ENCODE measurements at places on chromosomes 2 and 18.

DNA sequence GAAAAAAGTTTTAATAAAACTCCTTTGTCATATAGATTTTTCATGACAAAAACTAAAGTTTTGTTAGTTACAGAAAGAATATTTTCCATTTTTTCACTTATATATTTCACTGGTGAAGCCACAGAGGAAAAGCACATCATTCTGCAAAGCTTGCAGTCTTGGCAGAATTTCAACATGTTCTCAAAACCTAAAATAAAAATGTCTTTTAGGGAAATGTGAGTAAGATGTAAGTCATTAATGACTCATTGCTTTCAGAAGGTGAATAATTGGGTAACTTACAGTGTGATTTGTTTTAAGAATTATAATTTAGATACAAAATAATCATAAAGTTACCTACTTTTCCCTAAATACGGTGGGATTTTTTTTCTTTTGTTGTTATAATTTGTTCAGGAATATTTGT is 43.4 kb upstream of the TNFRSF11A start:
- DNase-seq = no peak

- DNase-seq = no peak
Observed at GRCh38 chr2:96436961-96437360, 68.2 kb downstream of the NEURL3 start.

DNA sequence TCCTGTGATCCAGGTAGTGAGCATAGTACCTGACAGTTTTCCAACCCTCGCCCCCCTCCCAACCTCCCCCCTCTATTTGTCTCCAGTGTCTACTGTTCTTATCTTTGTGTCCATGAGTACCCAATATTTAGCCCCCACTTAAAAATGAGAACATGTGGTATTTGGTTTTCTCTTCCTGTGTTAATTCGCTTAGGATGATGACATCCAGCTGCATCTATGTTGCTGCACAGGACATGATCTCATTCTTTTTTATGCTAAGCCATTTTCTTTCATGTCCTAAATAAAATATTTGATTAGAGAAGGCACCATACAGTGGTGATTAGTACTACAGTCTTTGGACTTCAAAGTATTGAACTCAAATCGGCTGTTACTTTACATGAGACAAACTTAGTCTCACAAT is 1087.9 kb downstream of the CBLN2 start:
- DNase-seq = no peak

DNA sequence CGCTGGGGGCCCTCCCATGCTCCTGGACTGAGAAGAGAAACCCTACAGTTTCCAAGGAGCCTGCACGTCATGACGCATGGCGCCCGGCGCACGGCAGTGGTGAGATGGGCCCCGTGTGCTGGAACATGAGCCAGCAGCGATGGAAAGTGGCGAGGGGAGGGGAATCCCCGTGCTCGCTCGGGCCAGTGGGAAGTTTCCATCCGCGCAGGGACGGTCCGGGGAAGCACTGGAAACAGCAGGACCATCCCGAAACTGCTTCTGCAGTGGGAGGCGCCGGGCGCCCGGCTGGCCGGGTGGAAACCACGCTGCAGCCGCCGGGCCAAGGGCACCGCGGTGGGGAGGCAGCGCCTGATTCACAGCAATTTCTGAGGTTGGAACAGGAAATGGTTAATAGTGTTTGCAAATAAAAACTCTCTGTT is 4.9 kb upstream of the PDCD1 start:
- DNase-seq = peak; percentile 25

- no peak for DNase-seq
Observed at GRCh38 chr2:67997903-67998302, 64.9 kb downstream of the C1D start.

DNA sequence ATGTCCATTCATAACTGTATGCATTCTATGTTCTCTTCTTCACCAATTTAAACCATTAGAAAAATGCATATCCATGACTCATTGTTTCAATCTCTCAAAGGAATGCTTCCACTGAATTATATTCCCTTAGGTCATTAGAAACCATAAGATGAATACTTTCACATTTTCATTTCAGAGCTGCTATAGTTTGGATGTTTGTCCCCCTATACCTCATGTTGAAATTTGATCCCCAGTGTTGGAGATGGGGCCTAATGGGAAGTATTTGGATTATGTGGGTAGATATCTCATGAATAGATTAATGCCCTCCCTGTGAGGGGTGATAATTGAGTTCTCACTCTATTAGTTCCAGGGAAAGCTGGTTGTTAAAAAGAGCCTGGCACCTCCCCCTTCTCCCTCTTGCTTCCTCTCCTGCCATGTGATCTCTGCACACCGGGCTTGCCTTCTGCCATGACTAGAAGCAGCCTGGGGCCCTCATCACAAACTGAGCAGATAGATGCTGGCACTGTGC is 35.7 kb downstream of the THUMPD2 start:
- no peak for DNase-seq

DNA sequence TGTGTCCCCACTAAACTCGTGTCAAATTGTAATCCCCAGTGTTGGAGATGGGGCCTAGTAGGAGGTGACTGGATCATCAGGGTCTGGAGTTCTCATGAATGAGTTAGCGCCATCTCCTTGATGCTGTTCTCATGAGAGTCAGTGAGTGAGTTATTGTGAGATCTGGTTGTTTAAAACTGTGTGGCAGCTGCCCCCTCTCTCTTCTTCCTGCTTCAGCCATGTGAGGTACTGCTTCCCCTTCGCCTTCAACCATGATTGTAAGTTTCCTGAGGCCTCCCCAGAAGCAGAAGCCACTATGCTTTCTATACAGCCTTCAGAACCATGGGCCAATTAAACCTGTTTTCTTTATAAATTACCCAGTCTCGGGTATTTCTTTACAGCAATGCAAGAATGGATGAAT is 50.4 kb downstream of the AP1S3 start:
- no peak for DNase-seq

- DNase-seq = no peak
Observed at GRCh38 chr2:54859997-54860701, 136.7 kb downstream of the EML6 start.

DNA sequence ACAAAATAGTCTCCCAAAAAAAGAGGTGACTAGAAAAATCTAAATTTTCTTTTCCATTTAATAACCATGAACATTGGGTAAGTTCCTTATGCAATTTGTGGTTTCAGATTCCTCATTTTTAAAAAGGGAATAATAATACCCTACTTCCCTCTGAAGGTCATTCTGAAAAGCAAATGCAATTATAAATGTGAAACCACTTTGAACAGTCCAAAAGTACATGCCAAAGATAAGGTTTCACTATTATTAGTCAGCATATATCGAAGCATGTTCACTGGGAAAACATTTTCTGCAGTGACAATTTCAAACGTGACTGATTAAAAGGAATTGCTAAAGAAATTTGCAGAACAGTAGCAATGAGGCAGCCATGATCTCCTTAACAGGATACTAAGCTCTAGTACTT is 100.1 kb upstream of the RNF152 start:
- DNase-seq = peak; percentile 11

GRCh38 chr2:241064802-241065354 is 37.2 kb downstream of the MTERF4 start:
- no peak for DNase-seq

- DNase-seq = no peak
Observed at GRCh38 chr2:108877506-108877905, 90.9 kb downstream of the CCDC138 start.

GRCh38 chr2:54522624-54523281 is 66.6 kb downstream of the SPTBN1 start:
- peak; percentile 49 for DNase-seq

DNA sequence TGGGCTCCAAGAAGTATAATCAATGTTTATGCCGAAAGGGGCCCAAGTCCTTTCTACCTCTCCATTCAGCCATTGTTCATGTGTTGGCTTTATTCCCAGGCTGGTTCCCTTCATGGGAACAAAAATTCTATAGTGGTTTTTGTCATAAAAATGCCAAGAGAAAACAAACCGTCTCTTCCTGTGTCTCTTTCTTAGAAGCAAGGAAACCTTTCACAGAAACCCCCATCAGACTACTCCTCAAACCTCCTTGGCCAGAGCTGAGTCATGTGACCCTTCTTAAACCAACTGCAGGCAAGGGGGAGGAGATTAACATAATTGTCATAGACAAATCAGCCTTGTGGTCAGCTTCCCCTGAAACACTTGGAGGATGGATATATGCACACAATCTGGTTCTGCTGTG is 75.1 kb upstream of the TANK start:
- DNase-seq = peak; percentile 81

- no peak for DNase-seq
Observed at GRCh38 chr2:5673145-5674025, 18.8 kb upstream of the SOX11 start.

- DNase-seq = peak; percentile 58
Observed at GRCh38 chr2:84891355-84892010, 10.6 kb upstream of the TRABD2A start.

- no peak for DNase-seq
Observed at GRCh38 chr2:9497017-9497416, 22.7 kb downstream of the IAH1 start.

- peak; percentile 28 for DNase-seq
Observed at GRCh38 chr2:28745876-28746275, 5.8 kb upstream of the PPP1CB start.
